ENCODE measurements at places on chromosomes 1 and 21. TPM values are rescaled to one million over a fixed set of nuclear protein-coding genes. Genes with fewer than 3 reads are reported as not detected.
A peak's percentile ranks its signal among the peaks of the same experiment; 100 is the strongest.

The LCE2C gene
- not detected for total RNA-seq

DNA sequence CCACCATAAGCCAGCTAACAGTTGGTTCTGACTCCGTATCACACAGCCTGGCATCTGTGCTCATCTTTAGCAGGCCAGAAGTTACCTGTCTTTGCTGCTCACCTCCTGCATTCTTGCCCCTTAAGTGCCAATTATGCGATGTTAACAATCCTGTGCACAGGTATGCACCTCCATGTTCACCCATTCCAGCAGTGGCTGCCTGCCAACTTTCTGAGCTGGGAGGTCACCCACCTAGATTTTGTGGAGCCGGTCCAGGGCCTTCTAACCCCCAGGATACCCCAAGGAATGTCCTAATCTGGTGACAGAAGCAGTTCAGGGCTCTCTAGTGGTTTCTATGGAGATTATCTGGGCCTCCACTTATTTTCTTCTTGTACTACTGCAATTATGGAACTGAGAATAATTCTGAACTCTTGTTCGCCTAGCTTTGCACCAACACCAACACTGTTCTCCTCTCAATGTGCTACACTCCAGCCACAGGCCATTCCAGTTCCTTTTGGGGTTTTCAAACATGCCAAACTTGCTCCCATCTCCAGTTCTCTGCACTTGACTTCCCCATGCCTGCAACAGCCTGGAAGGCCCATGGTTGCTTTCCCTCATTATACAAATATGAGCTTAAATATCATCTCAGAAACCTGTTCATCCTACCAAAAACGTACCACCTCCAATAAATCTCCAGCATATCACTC is 9.0 kb downstream of the BCAR3 start:
- H3K27me3 ChIP-seq = no peaks in the 10 kb centered on the region
- DNase-seq = no peak
- no peaks in the 10 kb centered on the region for H3K4me1 ChIP-seq
- no peaks in the 10 kb centered on the region for H3K36me3 ChIP-seq

- H3K27ac ChIP-seq = peak overlapping the region; percentile 74
- H3K27me3 ChIP-seq = no peaks in the 10 kb centered on the region
- H3K4me3 ChIP-seq = peak overlapping the region; percentile 97
- no peaks in the 10 kb centered on the region for H3K4me1 ChIP-seq
- no peaks in the 10 kb centered on the region for H3K36me3 ChIP-seq
Measured at GRCh38 chr1:54402896-54403295, 3.3 kb downstream of the SSBP3 start.

The ACTL8 gene
- total RNA-seq = not detected

The RPAP2 gene
- total RNA-seq = 67.5 TPM

The C1QA gene
- 46.7 TPM for total RNA-seq

GRCh38 chr1:214386747-214387146 is 105.8 kb downstream of the SMYD2 start:
- H3K27me3 ChIP-seq = no peaks in the 10 kb centered on the region
- H3K36me3 ChIP-seq = no peaks in the 10 kb centered on the region
- H3K27ac ChIP-seq = no peak overlapping the region
- no peak for DNase-seq
- H3K4me3 ChIP-seq = no peak overlapping the region

- peaks cover 13% of the 10 kb centered on the region for H3K4me1 ChIP-seq
- peak overlapping the region; percentile 93 for H3K27ac ChIP-seq
- H3K36me3 ChIP-seq = no peaks in the 10 kb centered on the region
- H3K27me3 ChIP-seq = no peaks in the 10 kb centered on the region
Measured at GRCh38 chr1:156766298-156767100, 836 bp upstream of the PRCC start.

GRCh38 chr1:65265651-65266351 is 43.5 kb upstream of the DNAJC6 start:
- peak; percentile 31 for DNase-seq
- H3K4me3 ChIP-seq = peak overlapping the region; percentile 29
- no peaks in the 10 kb centered on the region for H3K27me3 ChIP-seq
- no peak overlapping the region for H3K27ac ChIP-seq
- H3K36me3 ChIP-seq = no peaks in the 10 kb centered on the region

DNA sequence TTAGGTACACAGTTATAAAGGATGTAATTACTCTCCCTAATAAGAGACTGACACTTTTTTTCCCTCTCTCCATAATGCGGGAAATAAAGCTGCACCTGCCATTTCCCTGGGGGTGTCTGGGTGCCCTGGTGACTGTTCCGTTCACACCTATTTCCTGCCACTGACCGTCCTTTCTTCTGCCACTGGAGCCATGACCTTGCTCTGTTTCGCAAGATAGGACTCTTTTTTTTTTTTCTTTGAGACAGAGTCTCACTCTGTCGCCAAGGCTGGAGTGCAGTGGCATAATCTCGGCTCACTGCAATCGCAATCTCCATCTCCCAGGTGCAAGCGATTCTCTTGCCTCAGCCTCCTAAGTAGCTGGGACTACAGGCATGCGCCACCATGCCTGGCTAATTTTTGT is 66.1 kb upstream of the SERBP1 start:
- no peaks in the 10 kb centered on the region for H3K27me3 ChIP-seq
- no peak overlapping the region for H3K4me3 ChIP-seq
- no peaks in the 10 kb centered on the region for H3K4me1 ChIP-seq
- DNase-seq = no peak
- H3K27ac ChIP-seq = no peak overlapping the region

The GNAT2 gene
- total RNA-seq = not detected

GRCh38 chr1:187032316-187032981 is 203.7 kb downstream of the PLA2G4A start:
- H3K27ac ChIP-seq = no peak overlapping the region
- DNase-seq = no peak
- no peak overlapping the region for H3K4me3 ChIP-seq
- no peaks in the 10 kb centered on the region for H3K4me1 ChIP-seq
- no peaks in the 10 kb centered on the region for H3K27me3 ChIP-seq

The RGS13 gene
- total RNA-seq = 0.51 TPM

- H3K36me3 ChIP-seq = no peaks in the 10 kb centered on the region
- peaks cover 7% of the 10 kb centered on the region for H3K4me1 ChIP-seq
- no peak overlapping the region for H3K4me3 ChIP-seq
- H3K27me3 ChIP-seq = no peaks in the 10 kb centered on the region
- DNase-seq = no peak
Measured at GRCh38 chr1:35029761-35030160, 2.0 kb downstream of the ZMYM6 start.

DNA sequence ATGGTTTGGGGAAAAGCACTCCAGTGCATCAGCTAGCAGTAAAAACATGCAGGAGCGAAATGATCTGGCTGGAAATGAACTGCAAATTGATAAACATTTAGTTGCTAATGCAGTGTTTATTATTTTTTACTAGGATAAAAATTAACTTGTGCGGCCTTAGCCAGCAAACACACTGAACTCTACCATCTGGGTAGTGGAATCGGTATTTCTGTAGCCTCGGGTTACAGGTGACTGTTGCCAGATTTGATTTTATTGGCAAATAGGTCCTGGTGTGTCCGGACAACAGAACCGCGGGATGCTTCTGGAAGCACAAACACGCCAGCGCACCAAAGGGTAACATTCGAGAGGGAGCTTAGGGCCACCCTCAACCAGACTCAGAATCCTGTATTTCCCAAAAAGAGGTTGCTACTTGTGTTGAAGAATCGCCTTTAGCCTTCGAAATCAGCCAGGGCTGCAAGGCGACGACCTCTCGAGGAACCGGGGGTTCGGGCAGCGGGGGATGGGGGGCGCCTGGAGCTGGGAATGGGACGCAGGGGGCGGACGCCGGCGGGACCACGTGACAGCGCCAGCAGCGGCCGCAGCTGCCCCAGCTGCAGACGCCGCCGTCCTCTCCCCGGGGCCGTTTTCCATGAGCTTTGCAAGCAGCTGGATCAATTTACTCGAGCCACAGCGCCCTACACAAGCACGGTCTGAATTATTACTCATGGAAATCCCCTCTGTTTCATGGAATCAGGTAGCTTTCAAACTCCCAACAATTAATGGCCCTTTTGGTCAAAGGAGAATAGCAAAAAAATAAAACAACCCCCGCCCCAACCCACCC is 158.8 kb downstream of the TOMM20 start:
- H3K36me3 ChIP-seq = no peaks in the 10 kb centered on the region
- peak overlapping the region; percentile 25 for H3K4me3 ChIP-seq
- H3K4me1 ChIP-seq = peaks cover 7% of the 10 kb centered on the region

GRCh38 chr21:37507716-37508115 is 141.1 kb downstream of the DYRK1A start:
- H3K27ac ChIP-seq = no peak overlapping the region
- DNase-seq = no peak
- H3K4me3 ChIP-seq = no peak overlapping the region
- H3K27me3 ChIP-seq = no peaks in the 10 kb centered on the region

DNA sequence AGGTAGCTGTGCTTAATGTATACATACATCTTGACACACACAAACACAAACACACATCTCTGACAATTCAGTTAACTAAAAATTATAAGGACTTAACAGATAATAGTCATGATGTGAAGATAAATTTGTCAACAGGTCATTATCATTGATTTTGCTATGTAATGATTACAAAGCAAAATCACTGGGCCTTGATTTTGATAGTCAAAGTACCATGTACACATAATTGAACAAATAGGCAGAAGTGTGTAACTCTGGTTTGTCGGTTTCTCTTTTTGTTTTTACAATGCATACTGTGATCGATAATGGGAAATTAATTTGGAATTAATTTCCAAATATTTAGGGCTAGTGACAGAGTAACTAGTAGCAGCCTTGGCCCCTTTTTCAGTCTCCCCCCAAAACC is 30.8 kb downstream of the PTBP2 start:
- no peak overlapping the region for H3K27ac ChIP-seq
- no peak overlapping the region for H3K4me3 ChIP-seq

DNA sequence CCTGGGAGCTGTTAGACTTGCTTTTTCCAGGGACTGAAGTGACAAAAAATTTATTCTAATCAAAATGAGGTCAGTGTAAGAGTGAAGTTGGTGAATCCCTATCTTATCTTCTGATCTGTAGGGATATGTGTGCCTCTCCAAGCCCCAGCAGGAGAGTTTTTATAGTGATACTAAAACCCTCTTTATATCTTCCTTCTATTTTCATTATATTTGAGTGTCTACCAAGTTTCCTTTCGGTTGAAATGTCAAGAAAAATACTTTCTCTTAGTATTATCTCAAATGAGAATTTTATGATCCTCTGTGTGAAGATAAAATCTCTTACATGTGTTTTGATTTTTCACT is 18.9 kb downstream of the C1orf21 start:
- no peaks in the 10 kb centered on the region for H3K36me3 ChIP-seq
- H3K27ac ChIP-seq = no peak overlapping the region
- peaks cover 13% of the 10 kb centered on the region for H3K4me1 ChIP-seq
- no peaks in the 10 kb centered on the region for H3K27me3 ChIP-seq
- DNase-seq = no peak
- H3K4me3 ChIP-seq = no peak overlapping the region

DNA sequence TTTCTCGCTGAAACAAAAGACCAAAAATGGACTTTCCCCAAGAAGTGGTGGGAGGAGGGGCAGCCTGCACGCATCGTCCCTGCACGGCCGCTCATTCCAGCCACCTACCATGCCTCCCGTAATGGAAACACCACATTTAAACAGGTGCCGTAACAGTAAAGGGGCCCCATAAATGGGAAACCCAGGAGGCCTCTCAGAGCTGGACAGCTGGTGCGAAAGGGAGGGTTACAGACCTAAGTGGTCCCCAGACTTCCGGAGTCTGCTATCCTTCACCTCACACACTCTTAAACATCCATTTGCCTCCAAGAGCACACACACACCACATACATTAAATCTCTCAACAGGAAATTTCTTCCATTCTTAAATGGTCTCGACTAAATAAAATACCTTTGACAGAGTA is 120.7 kb upstream of the SOD1 start:
- no peaks in the 10 kb centered on the region for H3K36me3 ChIP-seq
- no peaks in the 10 kb centered on the region for H3K4me1 ChIP-seq
- H3K27me3 ChIP-seq = no peaks in the 10 kb centered on the region
- H3K4me3 ChIP-seq = no peak overlapping the region
- no peak for DNase-seq

The TFF2 gene
- not detected for total RNA-seq

DNA sequence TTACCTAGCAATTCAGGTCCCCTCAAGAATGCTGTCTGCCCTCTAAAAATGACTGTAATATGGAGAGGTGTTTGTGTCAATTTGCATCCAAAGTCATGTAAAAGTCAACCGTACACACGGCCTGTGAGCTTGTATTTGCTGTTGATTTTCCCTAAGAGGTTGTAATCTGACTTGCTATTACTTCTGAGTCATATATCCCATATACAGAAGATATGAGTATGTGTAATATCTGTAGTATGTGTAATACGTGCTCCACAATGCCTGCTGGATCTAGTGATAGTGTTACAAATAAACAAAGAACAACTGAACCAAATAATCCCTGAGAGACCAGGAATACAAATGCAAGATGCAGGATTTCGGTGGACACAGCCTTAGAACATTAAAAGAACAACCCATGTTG is 1.4 kb upstream of the KCNJ6 start:
- DNase-seq = no peak
- no peak overlapping the region for H3K4me3 ChIP-seq
- no peaks in the 10 kb centered on the region for H3K36me3 ChIP-seq
- peaks cover 31% of the 10 kb centered on the region for H3K27me3 ChIP-seq
- H3K4me1 ChIP-seq = no peaks in the 10 kb centered on the region
- no peak overlapping the region for H3K27ac ChIP-seq

GRCh38 chr1:932776-933602 is 9.3 kb downstream of the SAMD11 start:
- no peak overlapping the region for H3K27ac ChIP-seq
- no peak overlapping the region for H3K4me3 ChIP-seq
- DNase-seq = no peak
- H3K27me3 ChIP-seq = no peaks in the 10 kb centered on the region
- H3K36me3 ChIP-seq = no peaks in the 10 kb centered on the region
- no peaks in the 10 kb centered on the region for H3K4me1 ChIP-seq

The TCHHL1 gene
- total RNA-seq = not detected

DNA sequence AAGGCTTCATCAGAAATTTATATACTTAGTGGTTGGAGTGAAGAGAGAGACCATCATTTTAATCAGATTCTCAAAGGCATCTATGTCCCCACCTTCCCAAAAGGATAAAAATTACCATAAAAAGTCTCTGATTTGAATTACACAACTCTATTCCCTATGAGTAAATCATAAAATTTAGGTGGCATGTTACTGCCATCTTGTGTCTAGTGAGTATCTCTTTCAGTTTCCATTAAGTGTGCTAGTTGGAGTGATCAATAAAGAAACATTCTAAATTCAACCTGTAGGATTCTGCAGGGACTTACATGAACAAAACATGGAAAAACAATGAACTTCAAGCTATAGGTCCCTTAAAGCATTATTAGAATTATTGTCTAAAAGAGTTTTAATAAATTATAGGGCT is 655.4 kb downstream of the LTN1 start:
- no peaks in the 10 kb centered on the region for H3K36me3 ChIP-seq
- H3K27me3 ChIP-seq = no peaks in the 10 kb centered on the region
- no peak for DNase-seq
- H3K4me1 ChIP-seq = peaks cover 20% of the 10 kb centered on the region
- H3K27ac ChIP-seq = peak overlapping the region; percentile 76

The SERPINC1 gene
- not detected for total RNA-seq

GRCh38 chr1:1073743-1074587 is at the start of gene RNF223:
RNF223 (minus strand) TSS chr1:1074306; CDS start chr1:1072566, 1,740 bp downstream.
- no peak within 1 kb of the TSS for H3K4me3 ChIP-seq
- no peaks in the 10 kb centered on the region for H3K4me1 ChIP-seq
- H3K27me3 ChIP-seq = no peaks in the 10 kb centered on the region
- H3K36me3 ChIP-seq = no peaks in the 10 kb centered on the region
